ENCODE measurements at places on chromosomes 1 and 21.

DNA sequence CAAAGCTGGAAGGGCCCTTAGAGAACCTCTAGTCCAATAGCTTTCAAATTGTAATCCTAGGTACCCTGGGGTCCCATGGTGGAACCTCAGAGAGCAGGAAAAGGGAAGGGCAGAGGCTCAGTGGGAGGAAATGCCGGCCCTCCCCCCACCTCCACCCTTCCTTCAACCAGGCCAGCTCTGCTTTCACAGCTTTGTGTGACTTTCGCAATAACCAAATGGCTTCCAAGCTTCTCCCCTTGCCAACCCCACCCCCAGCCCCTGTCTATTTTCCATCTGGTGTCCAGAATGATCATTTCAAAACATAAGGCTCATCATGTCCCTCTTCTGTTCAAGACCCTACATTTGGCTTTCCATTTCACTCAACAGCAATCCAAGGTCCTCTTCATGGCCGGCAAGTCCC is 74.4 kb downstream of the CD58 start:
- no peak for DNase-seq

GRCh38 chr1:89996450-89997110 is 1.7 kb downstream of the ZNF326 start:
- DNase-seq: no peak

DNA sequence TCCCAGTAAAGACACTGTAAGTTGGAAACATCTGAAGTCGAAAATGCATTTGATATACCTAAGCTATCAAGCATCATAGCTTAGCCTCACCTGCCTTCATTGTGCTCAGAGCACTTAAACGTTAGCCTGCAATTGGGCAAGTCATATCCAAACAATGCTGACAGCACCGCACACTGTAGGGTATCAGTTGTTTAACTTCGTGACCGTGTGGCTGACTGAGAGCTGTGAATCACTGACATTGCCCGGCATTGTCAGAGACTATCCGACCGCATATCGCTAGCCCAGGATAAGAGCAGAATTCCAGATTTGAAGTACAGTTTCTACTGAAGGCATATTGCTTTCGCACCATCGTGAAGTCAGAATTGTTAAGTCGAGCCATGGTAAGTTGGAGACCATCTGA is 41.5 kb downstream of the GALNT2 start:
- no peak for DNase-seq

DNA sequence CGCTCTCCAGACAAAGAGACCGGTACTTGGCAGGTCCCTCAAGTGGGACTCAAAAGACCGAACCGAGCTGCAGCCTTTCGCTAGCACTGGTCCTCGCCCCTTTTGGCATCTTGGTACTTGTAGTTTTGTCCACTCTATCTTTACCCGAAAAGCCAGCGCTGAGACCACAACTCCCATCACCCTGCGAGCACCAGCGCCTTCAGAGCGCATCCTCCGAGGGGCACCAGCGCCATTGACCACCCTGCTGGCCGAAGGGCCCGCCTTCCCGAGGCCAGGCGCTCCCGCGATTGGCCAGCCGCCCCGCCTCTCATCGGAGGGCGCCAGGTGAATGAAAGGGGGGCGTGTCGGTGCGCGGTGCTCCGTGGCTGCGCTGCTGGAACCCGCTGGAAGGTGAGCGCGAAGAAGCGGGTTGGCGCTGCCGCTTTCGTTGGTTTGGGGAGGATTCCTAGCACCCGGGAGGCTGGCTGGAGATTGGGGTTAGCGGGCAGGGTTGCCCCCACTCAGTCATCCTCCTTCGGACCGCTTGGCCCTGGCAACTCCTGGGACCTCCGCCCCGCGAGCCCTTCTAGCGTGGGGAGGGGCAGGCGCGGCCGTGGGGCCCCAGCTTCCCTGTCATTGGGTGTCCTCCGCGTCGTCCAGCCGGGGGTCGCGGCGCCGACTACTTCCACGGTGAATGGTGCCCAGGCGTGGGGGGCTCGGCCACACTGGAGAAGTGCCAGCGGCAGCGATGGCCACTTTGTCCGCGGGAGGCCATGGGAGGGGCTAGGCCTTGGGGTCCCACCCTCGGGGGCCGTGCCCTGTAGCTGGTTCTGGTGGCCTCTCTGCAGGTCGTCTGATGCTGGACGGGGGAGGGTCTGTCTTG is at the start of gene ZBTB8B:
TSS of gene ZBTB8B (plus strand) at position 357 of the 862 bp plus-strand sequence. CDS start 5,553 bp downstream, outside the sequence.
- DNase-seq: no peak

GRCh38 chr21:43864962-43865539 is at the start of gene AGPAT3:
Gene AGPAT3, plus strand, starts transcription at chr21:43865223. Its CDS starts 94,459 bp downstream, at chr21:43959682.
- no peak for DNase-seq

- peak; percentile 18 for DNase-seq
These were observed 10.8 kb downstream of the THEM4 start for GRCh38 chr1:151898519-151898991.

DNA sequence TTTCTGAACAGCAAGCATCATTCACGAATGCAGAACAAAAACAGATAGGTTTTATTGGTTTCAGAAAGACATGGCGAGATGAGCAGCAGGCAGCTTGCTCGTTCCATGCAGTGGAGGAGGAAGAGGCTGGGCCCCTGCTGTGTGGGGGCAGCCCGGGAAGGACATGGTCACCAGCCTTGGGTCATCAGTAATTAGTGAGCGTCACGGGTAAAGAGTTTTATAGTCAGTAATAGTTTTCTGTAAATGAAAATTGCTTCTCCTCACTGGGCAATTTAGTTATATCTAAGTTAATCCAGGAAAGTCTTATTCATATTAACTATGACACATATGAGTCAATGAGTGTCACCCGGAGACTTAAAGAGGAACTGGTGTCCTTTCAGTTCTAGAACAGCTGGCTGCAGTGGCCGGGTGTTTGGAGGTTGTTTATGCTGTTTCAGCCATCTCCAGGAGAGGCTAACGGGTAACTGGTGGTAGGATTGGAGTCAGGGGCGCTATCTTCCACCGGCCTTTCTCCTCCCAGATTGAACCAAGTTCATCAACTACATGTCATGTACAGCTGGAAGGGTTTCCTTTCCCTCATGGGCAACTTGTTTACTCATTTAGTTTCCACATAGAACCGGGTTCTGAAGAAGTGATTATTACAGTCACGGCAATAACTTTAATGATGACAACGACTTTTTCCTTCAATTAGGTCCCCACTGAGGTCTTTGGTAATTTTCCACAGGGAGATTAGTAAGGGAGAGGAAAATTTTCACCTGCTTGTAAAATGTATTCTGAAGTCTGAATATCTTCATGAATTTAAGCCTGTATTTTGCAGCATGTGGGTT is 34.6 kb upstream of the SLC45A1 start:
- no peak for DNase-seq

DNA sequence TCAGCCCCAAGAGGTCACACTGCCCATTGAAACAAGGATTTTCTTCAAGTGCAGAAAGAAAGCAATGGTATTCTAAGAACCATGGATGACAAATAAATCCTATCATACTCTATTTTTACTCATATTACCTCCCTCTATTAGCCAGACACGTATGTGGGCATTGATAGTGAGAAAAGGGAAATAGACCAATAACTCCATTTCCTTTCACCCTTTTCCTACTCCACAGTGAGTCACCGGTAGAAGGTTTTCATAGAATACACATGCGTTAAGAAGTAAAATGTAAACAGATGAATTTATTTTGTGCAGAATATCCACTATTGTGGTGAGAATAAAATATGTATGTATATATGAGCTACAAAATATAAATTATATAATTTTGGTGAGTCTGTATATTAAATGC is 568.9 kb upstream of the ADGRL4 start:
- no peak for DNase-seq

DNA sequence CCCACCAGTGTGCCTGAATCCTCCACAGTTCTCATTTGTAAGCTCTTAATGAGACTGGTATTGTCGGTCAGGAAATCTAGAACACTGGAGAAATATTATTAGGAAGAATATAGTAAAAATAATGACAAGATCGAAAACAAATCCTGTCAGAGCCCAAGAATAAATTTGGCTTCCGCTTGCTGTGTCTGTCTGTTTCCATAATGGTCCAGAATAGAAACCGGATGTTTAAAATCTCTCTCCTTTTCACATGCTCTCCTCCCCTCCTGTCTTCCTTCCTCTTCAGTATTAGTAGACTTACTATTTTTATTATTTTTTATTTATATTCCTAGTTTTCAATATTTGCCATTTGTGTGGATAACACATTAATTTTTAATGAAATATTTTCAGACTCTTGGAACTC is 187.7 kb downstream of the SDCCAG8 start:
- DNase-seq: no peak

GRCh38 chr21:43803558-43804300 is 14.4 kb downstream of the RRP1 start:
- no peak for DNase-seq

- DNase-seq: no peak
These were observed 171.3 kb upstream of the BEND5 start for GRCh38 chr1:48947761-48948537.

GRCh38 chr1:209318181-209319056 is 265.1 kb upstream of the CAMK1G start:
- DNase-seq: no peak

- no peak for DNase-seq
These were observed 127.3 kb downstream of the CAMTA1 start for GRCh38 chr1:6912518-6912917.

DNA sequence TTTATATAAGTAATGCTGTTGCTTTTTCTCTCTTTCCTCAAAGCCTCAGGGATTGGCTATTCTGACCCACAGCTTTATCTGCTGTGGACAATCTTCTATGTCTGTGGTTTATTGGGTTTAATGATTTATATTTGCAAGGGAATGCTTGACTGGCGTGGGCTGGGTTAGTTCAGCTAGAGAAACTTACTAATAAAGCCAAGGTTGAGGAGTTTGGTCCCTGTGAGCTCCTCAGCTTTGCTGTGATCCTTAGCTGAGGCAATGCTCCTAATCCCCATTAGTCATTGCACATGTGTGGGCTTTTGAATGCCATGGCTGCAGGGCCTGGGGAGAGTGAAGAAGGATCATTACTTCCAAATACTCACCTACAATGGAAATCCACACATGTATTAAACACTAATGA is 179.3 kb downstream of the ZNF326 start:
- no peak for DNase-seq

DNA sequence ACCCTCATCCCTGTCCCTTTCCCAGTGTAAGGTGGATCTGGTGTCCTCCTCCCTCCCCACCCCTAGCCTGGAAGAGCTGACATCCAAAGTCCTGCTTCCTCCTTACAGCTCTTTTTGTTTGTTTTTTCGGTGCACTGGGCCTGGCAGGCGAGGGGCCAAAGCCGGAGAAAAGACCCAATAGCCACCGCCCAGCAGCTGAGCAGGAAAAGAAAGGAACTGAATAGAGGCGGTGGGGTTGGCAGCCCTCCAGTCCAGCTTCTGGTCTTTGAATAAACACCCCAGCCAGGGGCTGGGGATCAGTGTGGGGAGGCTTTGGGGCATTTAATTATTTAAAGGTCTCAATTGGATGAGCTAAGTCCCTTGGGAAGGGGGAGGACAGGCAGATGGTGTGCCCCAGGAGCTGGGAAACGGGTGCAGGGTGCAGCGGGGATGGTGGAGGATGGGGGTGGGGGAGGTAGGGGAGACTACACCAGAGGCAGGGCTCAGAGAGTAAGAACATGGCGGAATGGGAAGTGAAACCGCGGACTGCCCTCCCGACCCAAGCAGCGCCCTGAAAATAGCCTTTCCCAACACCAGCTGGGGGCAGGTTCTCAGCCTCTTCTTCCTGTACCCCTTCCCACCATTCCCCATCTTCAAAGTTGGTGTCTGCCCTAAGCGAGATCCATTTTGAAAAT is 20.2 kb downstream of the BTG2 start:
- DNase-seq: no peak

- no peak for DNase-seq
These were observed 5.7 kb upstream of the ADGRB2 start for GRCh38 chr1:31769720-31770390.

GRCh38 chr1:183234660-183235476 is 48.8 kb downstream of the LAMC2 start:
- no peak for DNase-seq

DNA sequence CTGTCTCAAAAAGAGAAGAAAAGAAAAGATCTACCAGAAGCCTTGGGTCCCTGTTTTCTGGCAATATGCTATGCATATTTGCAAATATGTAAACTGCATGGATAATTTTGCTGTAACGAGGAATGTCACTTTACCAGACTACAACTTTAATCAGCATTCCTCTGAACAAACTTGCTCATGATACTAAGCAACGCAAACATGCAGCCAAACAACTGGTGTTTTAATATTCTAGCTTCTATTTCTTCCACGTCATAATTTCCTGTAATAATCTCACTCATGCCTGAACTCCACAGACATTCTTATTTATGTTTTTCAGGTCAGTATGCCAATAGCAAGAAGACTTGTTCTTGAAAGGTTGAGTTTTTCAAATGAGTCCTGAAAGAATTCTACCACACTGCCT is 114.1 kb downstream of the SIM2 start:
- DNase-seq: no peak

DNA sequence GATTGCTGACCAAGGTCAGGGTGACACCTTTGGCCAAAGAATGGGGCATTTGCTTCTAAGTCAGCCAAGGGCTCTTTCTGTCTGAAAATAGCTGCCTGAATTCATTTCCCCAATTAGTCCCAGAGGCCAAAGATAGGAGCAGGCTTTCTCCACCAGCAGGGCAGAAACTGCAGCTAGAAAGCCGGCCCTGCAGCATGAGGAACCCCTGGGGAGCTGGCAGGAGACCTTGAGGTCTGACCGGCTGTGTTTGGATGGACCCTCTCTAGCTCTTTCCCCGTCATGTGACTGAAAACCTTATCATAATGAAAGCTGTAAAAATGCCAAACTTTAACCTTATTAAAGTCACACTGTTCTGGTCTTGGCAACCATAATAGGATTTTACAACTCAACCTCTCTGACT is 93.4 kb downstream of the CD58 start:
- no peak for DNase-seq

GRCh38 chr1:80217377-80217986 is 1211.0 kb upstream of the ADGRL4 start:
- DNase-seq: no peak

DNA sequence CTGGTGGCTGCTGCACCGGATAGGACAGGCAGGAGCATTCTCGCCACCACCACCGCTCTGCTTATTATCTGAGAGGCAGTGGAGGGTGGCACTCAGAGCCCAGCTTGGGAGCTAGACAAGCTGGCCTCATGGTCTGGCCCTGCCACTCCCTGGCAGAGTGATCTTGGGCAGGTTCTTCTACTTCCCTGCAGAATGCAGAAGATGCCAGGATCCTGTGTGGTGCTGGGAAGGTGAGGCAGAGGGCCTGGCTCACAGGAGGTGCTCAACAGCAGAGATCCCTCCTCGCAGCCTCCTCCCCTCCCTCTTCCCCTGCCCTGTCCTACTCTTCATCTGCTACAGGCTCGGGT is 60.4 kb downstream of the ARHGEF10L start:
- no peak for DNase-seq
